ENCODE measurements at places on chromosomes 5 and 9. TPM values are rescaled to one million over a fixed set of nuclear protein-coding genes. Genes with fewer than 3 reads are reported as not detected.

The CARD9 gene
- total RNA-seq: 5.6 TPM

DNA sequence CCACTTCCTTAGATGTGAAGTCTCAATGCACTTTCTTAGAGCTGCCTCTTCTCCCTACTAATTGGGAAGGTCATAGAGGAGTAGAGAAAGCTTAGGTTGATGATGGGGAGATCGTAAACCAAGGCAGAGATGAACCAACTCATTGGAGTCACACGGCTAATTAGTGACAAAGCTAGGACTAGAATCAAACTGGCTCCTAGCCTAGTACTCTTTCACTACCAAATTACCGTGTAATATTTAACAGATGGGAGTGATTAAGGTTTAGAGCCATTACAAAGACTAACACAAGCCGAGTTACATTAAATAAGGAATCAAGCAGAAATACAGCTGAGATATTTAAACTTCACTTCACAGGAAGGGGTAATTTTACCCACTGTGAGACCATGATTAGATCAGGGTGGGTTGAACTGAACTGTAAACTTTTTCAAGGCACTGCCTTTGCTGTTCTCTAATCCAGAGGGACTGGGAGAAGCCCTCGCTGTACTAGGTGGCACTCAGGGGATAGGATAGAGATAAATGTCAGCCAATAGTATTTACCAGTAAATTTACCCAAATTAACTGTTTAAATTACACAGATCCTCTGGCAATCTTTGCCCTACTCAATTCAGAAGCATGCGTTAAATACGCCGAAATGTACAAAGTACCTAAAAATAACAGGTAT is 166.4 kb upstream of the PIK3R1 start:
- DNase-seq: no peak
- no peak overlapping the region for H3K4me3 ChIP-seq
- no peaks in the 10 kb centered on the region for H3K36me3 ChIP-seq
- H3K27me3 ChIP-seq: no peaks in the 10 kb centered on the region
- no peaks in the 10 kb centered on the region for H3K4me1 ChIP-seq

- H3K27me3 ChIP-seq: no peaks in the 10 kb centered on the region
- no peak overlapping the region for H3K27ac ChIP-seq
- H3K36me3 ChIP-seq: no peaks in the 10 kb centered on the region
These were observed 16.1 kb downstream of the MEGF10 start for GRCh38 chr5:127306647-127307046.

- H3K4me1 ChIP-seq: no peaks in the 10 kb centered on the region
- DNase-seq: no peak
- H3K27ac ChIP-seq: no peak overlapping the region
- no peaks in the 10 kb centered on the region for H3K36me3 ChIP-seq
- H3K4me3 ChIP-seq: no peak overlapping the region
These were observed 35.4 kb downstream of the SHC3 start for GRCh38 chr9:89143266-89143665.

GRCh38 chr9:69078581-69078980 is 43.0 kb downstream of the FXN start:
- H3K27me3 ChIP-seq: no peaks in the 10 kb centered on the region
- no peaks in the 10 kb centered on the region for H3K36me3 ChIP-seq
- H3K4me3 ChIP-seq: no peak overlapping the region

- no peaks in the 10 kb centered on the region for H3K36me3 ChIP-seq
- DNase-seq: no peak
- peaks cover 20% of the 10 kb centered on the region for H3K4me1 ChIP-seq
- peak overlapping the region; percentile 38 for H3K27ac ChIP-seq
- peak overlapping the region; percentile 85 for H3K4me3 ChIP-seq
- no peaks in the 10 kb centered on the region for H3K27me3 ChIP-seq
These were observed 3.0 kb downstream of the ZSWIM6 start for GRCh38 chr5:61334868-61335615.
